ENCODE measurements at places on chromosomes 12 and 14.

DNA sequence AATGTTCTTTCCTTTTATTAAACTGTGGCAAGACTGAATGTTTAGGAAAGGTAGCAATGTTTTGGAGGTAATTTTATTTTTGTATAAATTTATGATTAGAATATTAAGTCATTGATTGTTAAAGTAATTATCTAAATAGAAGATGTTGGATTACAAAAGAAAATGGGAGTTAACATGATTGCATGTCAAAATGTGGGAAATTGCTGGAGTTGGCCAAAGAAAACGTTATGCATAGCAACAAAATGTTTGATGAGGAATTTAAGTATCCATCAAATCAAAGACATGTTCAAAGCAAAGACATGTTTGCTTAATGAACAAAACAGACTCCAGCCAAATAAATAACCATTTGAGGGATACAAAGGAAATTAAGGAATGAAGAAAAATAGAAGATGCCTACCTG is 3.2 kb upstream of the MLH3 start:
- DNase-seq = no peak

DNA sequence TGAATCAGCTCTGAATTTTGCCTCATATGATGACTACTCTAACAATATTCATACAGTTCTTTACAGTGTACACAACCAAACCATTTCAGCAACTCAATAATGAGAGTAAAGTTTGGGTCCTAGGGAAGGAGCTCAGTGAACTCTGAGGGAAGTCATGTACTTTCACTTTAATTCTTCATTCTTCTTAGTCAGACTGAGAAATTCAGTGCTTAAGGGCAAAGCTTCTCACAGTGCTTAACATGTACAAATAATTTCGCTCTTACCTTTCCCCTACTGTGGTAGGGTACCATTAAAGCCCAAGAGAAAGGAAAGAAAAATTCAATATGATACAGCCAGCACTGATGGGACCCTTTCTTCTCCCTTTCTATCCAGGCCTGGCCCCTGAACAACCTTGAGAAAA is 435.0 kb downstream of the NELL2 start:
- no peak for DNase-seq

- no peak for DNase-seq
Measured at GRCh38 chr12:107873223-107873622, 98.7 kb downstream of the ASCL4 start.

GRCh38 chr14:102717276-102717675 is 60.0 kb upstream of the TRAF3 start:
- peak; percentile 9 for DNase-seq

DNA sequence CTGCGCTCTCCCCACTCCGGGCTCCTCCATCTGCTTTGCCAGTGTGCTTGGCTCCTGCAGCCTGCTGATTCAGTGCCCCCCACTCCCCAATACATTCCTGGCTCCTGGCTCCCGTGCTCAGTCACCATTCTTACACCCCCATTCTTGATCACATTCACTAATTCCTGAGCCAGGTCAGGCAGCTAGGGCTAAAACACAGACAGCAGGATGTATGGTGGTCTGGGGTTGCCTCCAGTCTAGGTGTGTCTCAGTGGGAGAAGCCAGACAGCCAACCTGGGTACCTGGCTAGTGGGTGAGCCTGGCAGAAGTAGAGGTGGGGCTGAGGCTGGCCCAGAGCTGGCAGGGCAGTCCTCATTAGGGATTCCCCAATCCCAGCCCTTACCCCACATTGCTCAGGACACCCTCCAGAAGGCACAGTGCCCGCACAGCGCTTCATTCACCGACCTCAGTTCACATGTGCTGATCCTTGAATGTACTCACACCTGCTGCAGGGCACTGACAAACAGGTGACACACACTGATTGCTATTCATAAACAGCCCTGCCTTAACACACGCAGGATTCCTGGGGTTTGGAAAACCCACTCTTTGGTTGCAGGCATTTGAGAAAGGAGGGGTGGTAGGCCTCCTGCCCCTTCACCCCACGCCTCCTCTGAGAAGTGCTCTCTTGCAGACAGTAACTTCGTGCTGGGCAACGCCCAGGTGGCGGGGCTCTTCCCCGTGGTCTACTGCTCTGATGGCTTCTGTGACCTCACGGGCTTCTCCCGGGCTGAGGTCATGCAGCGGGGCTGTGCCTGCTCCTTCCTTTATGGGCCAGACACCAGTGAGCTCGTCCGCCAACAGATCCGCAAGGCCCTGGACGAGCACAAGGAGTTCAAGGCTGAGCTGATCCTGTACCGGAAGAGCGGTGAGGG is 1.7 kb downstream of the KCNH3 start:
- DNase-seq = no peak

DNA sequence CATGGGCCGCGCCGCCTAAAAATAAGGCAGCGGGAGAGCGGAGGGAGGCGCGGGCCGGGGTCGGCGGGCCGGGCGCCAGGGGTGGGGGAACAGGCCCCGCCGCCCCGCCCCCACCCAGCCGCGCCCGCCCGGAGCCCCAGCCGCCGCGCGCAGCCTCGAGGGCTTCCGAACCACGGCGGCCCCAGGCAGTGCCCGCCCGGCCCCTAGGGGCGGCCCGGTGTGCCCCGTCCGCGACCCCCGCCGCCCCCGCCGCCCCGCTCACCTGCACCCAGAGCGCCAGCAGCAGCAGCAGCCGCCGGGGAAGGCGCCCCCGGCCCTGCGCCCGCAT is 519 bp downstream of the JAG2 start:
- no peak for DNase-seq

- DNase-seq = no peak
Measured at GRCh38 chr12:47534695-47535094, 171.1 kb downstream of the RPAP3 start.

GRCh38 chr14:90574188-90575131 is 177.6 kb downstream of the CALM1 start:
- no peak for DNase-seq

GRCh38 chr14:24081739-24082211 is 10.4 kb downstream of the CPNE6 start:
- no peak for DNase-seq

DNA sequence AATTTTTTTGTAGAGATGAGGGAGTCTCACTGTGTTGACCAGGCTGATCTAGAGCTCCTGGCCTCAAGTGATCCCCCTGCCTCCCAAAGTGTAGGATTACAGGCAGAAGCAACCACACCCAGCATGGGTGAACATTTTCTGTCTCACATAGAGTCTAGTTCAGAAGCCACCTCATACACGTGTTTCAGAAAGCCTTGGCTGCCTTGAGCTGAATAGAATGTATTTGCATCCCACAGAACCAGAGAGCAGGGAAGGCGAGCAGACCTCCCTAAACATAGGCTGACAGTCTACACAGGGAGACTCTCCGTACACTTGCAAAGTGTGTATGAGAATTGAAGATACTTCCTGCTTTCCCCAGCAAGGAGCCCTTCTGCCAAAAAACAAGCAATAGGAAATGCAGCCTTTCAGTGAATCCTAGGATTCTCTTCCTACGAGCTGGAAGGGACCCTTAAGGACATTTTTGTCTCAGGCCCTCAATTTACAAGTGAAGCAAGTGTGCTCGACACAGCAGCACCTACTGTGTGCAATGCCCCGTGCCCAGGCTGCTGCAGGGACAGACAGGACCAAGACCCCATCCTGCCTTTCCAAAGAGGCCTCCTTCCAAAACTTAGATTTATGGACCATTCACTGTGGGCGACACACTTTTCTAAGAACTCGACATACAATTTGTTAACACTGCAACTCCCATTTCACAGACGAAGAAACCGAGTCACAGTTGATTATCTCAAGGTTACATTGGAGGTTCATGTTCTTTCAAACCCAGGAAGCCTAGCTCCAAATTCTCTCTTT is 11.2 kb downstream of the NUAK1 start:
- no peak for DNase-seq

GRCh38 chr14:24935796-24936195 is 114.2 kb downstream of the STXBP6 start:
- no peak for DNase-seq

DNA sequence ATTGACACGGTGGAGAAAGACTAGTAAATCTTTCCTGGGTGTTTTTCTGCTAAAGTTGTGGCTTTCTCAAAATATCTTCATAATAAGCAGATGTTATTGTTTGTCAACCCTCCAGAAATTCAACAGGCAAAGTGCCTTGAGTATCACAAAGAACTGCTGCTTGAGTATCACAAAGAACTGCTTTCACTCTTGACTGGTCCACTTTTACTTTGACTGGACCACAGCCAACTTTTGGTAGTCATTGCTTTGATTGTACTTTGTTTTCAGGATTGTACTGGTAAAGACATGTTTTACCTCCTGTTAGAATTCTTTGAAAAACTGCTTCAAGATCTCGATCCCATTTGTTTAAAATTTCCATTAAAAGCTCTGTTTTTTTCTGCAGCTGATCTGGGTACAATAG is 62.6 kb downstream of the PDZRN4 start:
- DNase-seq = no peak

- DNase-seq = no peak
Measured at GRCh38 chr12:41936333-41936732, 208.3 kb downstream of the GXYLT1 start.

- DNase-seq = no peak
Measured at GRCh38 chr12:49146406-49146805, 15.2 kb upstream of the TUBA1B start.

DNA sequence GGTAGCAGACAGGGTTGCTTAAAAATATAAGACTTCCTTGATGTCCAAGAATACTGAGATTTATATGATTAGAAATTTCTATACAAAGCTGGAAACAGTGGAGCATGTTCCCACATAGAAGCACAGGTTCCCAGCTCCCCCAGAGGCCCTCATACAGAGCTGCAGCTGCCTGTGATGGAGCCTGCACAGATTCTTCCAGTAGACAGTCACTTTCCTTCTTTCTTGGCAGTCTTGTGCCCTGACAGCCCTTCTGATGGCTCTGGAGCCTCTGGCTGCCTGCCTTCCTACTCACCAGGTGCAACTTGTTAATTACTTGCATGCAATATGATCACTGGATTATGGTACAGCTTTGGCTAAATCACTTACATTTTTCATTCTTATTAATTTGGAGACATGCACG is 44.4 kb downstream of the BICD1 start:
- DNase-seq = no peak

DNA sequence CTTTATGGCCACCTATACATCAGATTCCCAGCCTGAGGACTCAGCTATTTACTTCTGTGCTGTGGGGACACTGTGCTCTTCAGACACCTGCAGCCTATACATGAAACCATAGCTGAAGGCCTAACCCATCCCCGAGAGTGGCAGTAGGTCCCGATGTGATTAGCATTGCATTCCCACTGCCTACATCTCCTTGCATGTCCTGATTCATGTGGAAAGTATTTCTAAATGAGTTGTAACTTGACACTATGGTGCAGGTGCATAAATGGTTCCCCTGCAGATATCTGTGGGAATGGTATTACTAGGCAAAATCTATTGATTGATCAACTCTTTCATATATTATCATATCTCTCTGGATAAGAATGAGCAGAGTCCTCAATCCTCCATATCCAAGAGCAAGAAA is 433.5 kb downstream of the DAD1 start:
- no peak for DNase-seq

- no peak for DNase-seq
Measured at GRCh38 chr12:54627304-54627703, 7.4 kb downstream of the LACRT start.

DNA sequence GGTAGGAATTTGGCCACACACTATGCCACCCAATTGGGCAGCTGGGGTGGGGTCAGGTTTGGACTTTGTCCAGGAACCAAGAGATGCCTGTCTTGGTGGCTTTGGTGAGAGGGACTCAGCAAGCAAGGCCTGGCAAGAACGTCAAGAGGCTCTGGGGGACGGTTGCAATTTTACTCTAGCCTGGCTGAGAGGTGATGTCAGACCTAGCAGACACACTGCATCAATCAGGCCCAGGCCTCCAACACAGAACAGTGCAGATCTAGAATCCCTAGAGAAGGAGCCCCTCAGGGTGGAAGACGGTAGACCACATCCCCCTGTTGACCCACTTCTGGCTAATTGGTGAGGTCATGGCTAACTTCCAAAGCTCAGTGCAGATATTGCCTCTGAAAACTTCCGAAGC is 1.6 kb upstream of the UNC119B start:
- DNase-seq = no peak

DNA sequence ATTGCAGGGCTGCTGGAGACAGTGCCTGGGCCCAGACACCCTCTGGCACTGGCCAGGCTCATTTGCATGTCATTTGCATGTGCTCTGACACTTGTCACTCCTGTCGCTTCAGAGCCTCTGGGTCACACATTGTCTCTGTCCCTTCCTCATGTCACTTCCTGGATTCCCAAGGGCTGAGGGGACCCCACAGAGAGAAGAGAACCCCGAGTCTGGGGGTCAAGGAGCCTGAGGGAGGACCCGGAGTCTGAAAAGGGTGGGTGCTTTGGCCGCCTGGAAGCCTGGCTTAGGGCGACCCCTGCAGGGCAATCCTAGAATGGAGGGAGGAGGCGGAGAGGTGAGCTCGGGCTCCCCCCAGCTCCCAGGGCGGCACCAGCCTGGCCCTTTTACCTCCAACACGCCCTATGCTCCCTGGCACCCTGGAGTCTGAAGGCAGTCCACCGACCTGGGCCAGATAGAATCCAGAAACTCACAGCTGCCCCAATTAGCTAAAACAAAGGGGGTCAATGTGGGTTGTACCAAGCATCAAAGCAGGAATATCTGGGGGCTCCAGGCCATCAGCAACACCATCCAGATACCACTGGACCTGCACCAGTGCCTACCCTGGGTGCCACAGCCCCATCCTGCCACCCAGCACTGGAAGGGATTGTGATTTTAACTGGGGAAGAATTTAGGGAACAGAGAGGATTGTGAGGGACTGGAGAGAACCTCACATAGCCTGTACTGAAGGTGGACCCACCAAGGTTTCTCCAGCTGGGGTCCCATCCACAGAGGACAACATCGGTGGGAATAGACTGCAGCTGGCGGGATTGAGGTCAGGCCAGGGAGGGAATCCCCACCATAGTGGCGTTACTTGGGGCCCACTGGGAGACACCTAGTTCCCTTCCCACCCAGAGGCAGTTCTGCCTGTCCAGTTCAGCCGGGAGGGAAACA is 21.8 kb upstream of the KRT78 start:
- peak; percentile 85 for DNase-seq

DNA sequence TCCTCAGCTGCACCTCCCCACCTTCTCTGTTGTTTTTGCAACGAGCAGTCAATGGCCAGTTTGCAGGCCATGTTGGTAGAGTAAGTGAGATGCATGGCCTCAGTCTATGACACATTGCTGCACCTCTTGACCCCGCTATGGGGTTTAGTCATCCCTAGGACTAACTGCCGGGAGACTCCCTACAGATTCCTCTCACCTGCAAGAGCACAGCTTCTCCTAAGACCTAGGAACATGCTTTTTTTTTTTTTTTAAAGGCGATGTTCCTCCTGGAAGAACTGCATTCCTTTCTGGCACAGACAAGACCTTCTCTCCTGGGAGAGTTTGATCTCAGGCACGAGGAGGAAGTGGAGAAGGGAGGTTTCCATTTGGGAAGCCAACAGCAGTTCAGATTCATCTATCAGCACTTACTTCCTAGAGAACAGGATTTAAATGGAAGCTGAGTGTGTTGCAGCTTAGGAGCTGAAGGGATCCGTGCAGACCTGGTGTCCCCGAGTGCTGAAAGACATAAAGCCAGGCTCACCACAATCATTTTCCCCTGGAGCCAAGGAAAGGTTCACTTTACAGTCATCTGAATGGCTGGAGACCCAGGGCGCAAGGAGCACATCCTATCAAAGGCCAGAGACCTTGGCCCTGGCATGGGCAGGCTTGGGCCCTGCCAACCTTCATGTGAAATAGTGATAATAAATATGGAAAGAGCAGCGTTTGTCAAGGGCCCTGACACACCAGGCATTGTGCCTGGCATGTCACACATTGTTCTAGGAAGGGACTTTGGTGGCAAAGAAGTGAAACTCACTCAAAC is 104.1 kb downstream of the LGMN start:
- no peak for DNase-seq

Data from CD4-positive, alpha-beta T cell treated with Interleukin-17A for 4 hours (primary cell).